ENCODE measurements at places on chromosomes 5 and 9.

- no peak for DNase-seq
Observed at GRCh38 chr5:52685971-52686370, 101.7 kb upstream of the ITGA1 start.

DNA sequence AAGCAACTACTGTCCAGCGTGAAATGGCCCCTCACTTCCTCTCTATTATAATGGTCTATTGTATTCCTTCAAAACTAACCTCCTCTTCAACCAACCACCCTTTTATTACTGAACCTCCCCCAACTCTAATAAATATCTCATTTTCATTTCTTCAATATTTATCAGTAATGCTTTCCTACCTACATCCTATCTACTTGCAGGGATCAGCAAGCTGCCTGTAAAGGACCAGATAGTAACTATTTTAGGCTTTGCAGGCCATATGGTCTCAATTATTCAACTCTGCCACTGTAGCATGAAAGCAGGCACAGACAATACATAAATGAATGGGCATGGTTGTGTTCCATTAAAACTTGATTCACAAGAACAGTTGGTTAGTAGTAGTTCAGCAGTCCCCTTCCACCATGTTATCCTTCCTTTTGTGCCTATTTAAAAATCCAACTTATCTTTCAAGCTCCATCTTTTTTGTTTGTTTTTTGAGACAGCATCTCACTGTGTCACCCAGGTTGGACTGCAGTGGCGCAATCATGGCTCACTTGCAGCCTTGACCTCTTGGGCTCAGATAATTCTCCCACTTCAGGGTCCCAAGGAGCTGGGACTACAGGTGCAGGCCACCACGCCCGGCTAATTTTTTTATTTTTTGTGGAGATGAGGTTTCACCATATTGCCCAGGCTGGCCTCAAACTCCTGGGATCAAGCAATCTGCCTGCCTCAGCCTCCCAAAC lies 45.8 kb downstream of the PCDHGC5 start:
- DNase-seq = no peak

DNA sequence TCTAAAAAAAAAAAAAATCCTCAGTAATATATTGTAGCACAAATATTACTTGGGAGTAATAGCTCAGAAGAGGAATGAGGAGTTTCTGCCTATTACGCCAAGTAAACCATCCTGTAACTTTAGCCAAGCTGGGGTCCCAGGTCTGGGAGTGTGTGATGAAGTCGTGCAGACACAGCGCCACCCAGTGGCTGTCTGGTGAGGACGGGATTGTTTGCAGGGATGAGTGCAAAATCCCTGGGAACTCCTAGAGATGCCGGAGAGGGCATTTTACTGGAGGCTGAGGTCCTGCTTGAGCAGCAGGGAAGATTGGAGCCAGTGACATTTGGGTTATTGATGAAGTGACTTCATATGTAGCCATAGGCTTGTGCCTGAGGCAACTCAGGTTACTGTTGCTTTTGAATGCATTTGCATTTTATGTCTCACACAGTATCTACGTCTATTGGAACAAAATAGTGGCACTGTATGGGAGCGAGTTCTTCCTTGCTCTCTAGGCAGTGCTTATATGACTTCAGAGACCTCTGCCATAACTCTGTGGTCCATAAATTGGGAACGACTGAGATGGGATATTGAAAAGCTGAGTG lies 72.8 kb downstream of the PSAT1 start:
- DNase-seq = peak; percentile 65

DNA sequence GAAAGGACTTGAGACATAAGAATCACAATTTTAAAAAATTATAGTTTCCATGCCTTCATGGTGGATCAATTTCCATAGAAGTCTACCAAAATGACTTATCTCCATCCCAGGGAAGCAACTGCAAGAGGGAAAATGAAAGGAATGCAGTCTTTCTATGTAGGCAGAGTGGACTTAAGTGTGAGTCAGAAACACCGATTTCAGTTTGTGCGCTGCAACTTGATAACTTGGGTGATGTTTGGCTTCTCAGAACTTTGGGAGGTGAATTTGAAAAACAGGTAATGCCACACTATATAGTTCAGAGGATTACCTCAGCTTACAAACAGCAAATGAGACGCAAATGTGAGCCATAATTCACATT lies 708 bp upstream of the CSNK1G3 start:
- peak; percentile 13 for DNase-seq

GRCh38 chr9:35844628-35845270 lies 15.7 kb downstream of the TMEM8B start:
- peak; percentile 82 for DNase-seq

DNA sequence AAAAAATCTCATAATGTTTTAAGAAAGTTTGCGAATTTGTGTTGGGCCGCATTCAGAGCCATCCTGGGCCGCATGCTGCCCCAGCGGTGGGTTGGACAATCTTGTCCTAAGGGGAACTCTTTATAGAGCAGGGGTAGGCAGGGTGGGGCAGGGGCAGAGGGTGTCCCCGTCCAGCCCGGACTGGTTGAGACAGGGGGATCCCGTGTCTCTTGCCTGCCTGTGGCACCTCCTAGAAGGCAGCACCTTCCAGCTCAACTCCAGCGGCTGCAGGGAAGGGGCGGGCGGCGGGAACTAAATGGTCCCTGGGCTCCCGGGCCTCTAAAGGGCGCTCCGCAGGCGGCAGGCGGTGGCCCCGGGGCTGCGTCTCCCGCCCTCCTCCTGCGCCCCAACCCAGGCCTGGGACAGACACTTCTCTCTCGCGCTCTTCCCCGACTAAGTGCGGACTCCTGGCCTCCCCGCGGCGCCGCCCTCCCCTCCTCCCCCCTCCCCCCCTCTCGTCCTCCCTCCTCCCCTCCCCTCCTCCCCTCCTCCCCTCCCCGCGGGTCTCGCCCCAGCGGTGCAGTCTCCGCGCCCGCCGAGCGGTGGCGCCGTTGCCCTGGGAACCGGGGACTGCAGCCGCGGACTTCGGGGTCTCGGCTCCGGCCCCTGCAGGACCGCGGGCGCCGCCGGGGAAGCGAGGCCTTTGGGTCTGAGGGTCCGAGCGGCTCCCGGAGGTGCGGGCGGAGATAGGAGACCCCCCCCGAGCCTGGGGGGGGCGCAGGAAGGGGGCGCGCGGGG lies 132.6 kb downstream of the MRPL36 start:
- peak; percentile 76 for DNase-seq

GRCh38 chr9:108077556-108077955 lies 588.0 kb upstream of the KLF4 start:
- DNase-seq = no peak

GRCh38 chr5:160485364-160485969 lies 63.8 kb downstream of the PTTG1 start:
- no peak for DNase-seq

- peak; percentile 92 for DNase-seq
Observed at GRCh38 chr9:129496473-129497004, 124.4 kb downstream of the C9orf50 start.

DNA sequence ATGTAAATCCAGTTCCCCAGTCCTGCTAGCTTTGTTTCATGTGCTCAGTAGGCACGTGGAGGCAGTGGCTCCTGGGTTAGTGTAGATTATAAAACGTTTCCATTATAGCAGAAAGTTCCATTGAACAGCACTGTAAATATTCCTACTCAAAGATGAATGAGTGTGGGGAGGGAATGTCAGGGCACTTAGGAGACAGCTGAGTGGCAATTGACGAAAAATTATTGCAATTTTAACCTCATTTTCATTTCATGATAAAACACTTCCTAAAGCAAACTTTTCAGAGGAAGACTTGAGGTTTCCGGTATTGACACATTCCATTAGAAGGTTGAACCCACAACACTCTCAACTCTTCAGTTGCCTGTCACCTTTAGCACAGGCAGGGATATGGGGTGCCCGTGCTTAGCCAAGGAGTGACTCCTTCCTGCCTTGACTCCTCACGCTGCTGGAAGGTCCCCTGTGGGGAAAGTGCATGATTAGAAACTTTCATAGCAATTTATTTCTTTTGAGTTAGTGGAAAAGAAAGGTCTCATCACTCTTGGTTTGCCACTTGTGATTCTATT lies 41.2 kb downstream of the SLC46A2 start:
- DNase-seq = no peak

- DNase-seq = no peak
Observed at GRCh38 chr5:171598641-171599152, 179.2 kb downstream of the FGF18 start.

GRCh38 chr5:162128117-162128516 lies 60.5 kb downstream of the GABRG2 start:
- no peak for DNase-seq

GRCh38 chr5:10876006-10876744 lies 115.1 kb upstream of the DAP start:
- DNase-seq = no peak

- no peak for DNase-seq
Observed at GRCh38 chr5:3377831-3378230, 217.8 kb upstream of the IRX1 start.

GRCh38 chr9:86470326-86470725 lies 116.1 kb upstream of the TUT7 start:
- peak; percentile 17 for DNase-seq

- DNase-seq = no peak
Observed at GRCh38 chr5:7478459-7478858, 82.5 kb downstream of the ADCY2 start.

GRCh38 chr9:104775976-104776375 lies 12.0 kb downstream of the NIPSNAP3B start:
- DNase-seq = no peak

- DNase-seq = peak; percentile 18
Observed at GRCh38 chr9:35996358-35996970, 38.5 kb upstream of the OR2S2 start.

DNA sequence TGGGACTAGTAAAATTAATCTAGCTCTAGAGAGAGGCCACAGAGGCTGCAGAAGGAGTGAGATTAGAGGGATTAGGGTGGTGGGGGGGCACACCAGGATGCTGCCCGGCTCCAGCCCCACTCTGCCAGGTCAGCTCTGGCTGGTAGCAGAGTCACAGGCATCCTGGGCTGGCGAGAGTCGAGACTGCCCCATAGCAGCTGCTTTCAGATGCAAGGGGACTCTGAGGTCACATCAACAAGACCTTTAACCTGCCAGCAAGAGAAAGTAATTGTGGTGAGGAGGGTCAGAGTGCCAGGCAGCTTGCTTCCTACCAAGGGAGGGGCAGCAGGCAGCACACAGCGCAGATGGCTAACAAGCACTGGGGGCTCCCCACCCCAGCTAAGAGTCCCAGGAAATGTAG lies 7.5 kb downstream of the EPB41L4B start:
- DNase-seq = no peak

GRCh38 chr5:137933491-137933911 lies 44.2 kb downstream of the PKD2L2 start:
- peak; percentile 5 for DNase-seq

DNA sequence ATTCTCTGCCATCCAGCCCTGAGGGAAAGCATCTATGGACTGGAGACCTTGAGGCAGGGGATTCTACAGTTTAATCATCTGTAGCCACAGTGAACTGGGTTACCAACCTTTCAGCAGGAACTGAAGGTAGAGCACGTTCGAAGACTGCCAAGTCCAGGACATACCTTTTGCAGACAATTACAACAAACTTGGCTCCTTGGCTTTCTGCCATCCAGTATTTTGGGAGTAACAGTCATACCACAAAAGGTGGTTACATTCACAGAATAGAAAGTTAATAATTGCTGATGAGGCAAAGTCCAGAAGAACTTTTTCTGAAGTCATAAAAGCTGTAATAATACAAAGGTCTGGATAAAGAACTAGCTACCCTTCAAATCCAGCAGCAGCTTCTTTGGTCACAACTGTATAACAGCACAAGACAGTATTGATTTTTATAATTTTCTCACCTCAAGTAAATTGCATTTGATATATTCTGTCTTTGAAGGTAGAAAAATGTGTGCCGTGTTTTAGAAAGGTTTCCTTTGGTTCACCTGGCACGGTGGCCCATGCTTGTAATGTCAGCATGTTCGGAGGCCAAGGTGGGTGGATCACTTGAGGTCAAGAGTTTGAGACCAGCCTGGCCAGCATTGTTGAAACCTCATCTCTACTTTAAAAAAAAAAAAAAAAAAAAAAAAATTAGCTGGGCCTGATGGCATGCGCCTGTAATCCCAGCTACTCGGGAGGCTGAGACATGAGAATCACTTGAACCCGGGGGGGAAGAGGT lies 236.6 kb downstream of the NR3C1 start:
- no peak for DNase-seq

DNA sequence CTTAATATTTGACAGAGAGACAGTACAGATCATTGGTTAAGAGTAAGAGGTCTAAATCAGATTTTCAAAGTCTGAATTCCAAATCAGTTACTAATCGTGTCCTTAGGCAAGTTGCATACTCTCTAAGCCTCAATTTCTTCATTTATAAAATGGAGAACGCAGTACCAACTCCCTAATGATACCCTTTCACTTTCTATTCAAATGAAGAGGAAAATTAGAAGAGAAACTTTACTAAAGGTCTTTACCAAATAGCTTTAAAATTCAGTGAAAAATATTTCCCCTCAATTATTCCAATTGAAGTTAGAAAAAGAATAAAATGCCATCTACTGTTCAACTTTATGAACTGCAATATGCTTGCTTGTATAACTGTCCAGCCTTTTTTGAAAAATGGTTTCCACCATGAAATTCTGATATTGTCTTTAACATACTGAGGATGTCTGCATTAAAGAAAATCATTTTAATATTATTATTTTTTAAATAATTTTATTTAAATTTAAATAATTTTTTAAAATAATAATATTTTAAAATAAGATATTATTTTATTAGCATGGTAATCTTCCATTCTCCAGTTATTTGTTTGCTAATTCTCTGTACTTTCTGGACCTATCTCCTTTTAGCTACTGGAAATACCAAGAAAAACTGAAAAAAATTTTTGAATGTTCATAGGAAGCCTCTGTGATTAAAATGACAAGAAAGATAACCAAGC lies 36.0 kb downstream of the POC5 start:
- DNase-seq = no peak

GRCh38 chr9:33787839-33788238 lies 7.5 kb upstream of the PRSS3 start:
- DNase-seq = no peak

DNA sequence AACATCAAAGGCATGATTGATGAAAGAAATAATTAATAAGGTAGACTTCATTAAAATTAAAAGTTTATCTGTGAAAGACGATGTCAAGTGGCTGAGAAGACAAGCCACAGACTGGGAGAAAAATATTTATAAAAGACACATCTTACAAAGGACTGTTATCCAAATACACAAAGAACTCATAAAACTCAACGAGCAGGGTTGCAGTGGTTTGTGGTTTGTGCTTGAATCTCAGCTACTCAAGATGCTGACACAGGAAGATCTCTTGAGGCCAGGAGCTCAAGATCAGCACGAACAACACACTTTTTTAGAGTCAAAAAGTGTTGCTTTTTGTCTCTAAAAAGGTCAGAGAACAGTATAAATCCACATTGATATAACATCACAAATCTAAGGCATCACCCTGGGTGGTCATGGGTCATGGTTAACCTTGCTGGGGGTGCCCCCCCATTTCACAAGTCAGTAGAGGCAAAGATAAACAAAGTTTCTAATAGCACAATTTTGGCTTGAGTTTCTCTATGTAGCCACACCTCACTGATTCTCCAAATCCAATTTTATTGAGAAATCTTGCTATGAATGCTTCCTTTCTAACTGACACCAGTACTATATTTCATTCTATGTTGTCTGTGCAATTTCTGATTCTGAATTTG lies 342.9 kb upstream of the RPS23 start:
- DNase-seq = no peak

All from AG08396 (cell line).